ENCODE measurements at places on chromosomes 4 and X.

DNA sequence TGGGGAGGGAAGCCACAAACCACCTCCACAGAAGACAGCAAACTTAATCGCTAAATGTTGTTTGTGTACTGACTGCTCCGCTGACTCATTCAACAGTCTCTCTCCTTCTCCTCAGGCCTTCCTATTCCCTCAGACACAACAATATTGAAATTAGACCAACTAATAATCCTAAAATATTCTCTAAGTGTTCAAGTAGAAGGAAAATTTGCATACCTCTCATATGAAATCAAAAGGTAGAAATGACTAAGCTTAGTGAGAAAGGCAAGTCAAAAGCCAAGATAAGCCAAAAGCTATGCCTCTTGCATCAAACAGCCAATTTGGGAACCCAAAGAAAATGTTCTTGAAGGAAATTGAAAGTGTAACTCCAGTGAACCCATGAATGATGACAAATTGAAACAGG is 75.7 kb upstream of the ARHGAP24 start:
- no peak for DNase-seq

GRCh38 chrX:19986531-19986930 is 4.3 kb downstream of the BCLAF3 start:
- no peak for DNase-seq

- DNase-seq: no peak
Measured at GRCh38 chr4:16530688-16531635, 304.7 kb upstream of the TAPT1 start.

DNA sequence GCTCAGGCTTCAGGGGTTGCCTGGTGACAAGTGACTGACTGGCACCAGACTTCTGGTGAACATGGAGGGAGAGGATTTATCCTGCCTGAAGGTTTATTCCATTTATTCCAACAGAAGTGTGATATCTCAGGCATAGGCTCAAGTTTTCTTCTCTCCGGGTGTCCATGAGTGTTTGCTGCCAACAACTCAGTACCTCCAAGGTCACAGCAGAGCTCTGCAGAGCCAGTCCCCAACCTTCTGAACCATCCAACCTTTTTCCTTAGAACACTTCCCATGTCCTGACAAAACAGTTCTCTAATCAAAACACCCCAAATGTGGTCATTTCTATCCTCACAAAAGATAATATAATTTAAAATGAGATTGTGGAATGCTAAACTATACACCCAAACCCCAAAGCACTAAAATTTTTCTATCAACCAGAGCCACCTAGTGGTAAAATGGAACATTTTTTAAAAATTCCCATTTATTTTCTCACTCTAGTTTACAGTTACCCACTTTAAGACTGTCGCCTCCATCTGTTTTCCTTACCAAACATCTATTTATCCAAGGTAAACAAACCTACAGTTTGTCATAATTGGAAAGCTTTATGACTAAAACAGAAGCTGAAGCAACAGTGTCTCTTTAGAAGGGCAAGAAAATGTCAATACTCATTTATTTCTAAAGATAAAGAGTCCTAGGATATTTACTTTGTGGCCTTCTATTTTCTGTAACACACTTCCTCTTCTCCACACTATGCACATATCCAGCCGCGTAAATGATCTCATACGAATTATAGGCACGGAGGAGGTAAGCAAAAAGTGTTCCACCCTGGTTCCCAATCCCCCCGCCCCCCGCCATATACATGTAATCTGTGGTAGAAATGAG is 39.5 kb downstream of the TMEM154 start:
- DNase-seq: peak; percentile 5

DNA sequence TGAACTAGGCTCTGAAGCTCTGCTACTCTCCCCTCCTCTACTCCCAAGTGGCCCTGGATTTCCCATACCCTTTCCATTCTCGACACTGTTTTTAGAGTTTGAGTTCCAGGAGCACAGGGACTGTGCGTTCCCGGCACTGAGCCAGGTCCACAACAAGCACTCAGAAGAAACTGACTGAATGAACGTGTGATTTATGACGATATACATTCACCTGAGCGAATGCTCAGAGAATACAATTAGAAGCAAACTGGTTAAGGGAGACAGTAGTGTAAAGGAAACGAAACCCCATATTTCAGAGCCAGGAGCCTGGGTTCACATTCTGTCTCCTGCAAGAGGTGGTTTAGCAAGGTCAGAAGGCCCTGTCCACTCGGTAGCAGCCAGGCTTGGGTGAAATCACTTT is 1.4 kb upstream of the KIAA0232 start:
- DNase-seq: no peak

DNA sequence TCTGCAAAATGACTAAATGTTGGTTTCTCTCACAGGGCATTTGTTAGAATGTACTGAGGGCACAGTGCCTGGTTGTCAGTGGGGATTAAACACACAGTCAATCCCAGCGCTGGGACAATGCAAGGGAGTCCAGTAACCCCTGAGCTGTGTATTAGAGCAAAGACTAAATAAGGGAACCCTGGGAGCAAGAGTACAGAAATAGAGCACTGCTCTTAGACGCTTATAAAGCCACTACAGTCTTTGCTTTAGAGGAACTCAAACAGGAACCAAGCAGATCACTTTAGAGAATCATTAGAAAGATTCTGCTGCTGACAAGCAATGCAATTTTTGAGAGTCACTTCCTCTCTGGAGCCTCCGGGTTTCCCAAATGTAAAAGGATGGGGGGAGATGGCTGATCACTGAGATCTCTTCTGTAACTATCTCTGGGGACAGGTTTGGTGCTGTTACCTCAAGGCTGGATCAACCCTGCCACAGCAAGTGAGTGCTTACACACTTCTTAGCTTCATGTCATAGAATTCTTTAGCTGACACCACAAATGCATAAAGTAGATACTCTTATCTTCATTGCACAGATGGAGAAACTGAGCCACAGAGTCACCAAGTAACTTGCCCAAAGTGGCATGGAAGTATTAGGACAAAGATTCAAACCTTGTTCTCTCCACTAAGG is 137.8 kb upstream of the CPEB2 start:
- DNase-seq: no peak

- DNase-seq: no peak
Measured at GRCh38 chr4:86586160-86586572, 7.9 kb upstream of the PTPN13 start.

DNA sequence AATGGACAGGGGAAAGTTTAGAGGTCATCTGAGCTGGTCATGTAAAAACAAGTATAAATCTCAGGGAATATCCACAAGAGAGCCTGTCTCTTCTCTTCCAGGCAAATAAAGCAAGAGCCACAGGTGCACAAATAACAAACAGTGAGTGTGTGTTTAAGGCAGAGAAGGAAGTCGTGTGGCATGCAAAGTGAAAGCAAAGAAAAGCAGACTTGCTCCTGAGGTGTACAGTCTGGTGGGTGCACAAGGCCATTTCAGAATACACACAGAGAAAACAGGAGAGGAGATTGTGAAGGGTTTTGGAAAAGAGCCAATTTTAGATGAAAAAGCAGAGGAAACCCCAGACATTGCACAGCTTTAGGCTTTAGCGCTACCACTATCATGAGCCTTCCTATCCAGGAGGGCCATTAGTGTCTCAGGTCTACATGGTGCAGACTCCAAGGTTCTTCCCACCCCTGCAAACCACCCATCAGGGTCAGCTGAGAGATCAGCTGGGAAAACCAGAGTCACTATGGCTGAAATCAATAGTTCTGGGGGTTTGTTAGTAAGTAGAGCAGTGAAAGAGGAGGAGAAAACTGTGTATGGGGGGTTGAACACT is 355.8 kb downstream of the KLHL4 start:
- no peak for DNase-seq

Data from RCC 7860 (cell line).